ENCODE measurements at places on chromosomes 3 and 15.

DNA sequence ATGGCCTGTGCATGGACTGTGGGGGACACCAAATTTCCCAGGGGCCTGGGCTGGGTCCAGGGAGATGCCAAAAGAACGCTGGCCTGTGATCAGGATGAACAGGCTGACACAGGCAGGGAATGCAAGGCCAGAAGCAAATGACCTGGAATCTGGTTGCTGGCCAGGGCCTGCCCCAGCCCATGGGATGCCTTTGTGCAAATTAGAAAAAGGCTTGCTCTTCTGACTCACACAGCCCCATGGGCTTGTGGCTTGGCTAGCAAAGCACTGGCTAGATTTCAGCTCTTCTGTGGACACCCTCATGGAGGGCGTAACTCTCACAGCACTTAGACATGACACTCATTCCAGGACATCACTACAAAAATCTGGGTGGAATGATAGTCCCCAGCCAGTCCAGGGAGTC is 356.0 kb downstream of the SHQ1 start:
- DNase-seq = peak; percentile 93

GRCh38 chr3:175255698-175256097 is 396.6 kb downstream of the NAALADL2 start:
- DNase-seq = no peak

GRCh38 chr3:8911781-8912180 is 51.5 kb downstream of the RAD18 start:
- no peak for DNase-seq

- DNase-seq = peak; percentile 75
These were observed 6.6 kb downstream of the GPX1 start for GRCh38 chr3:49351521-49352011.

DNA sequence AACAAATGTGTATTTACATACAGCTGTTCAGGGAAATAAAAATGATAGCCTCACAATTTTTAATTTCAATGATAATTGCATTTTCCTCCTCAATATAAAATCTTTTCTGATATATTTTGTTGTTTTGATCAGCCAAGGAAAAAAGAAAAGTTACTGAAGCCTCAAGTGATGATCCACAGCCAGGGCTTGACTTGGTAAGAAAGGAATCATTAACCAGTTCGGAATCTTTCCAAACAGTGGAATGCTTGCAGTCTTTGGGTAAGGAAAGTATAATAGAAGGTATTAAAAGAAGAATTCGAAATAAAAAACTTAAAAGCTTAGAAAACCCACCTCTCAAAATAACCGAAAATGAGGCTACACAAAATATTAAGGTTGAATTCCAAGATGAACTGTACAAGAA is 1.0 kb downstream of the TOPAZ1 start:
- no peak for DNase-seq

- DNase-seq = peak; percentile 6
These were observed at the start of gene FAH for GRCh38 chr15:80152896-80153876. FAH (plus strand) TSS chr15:80152999; CDS start chr15:80153055, 56 bp downstream.

- no peak for DNase-seq
These were observed 27.9 kb downstream of the CD276 start for GRCh38 chr15:73712107-73712506.

DNA sequence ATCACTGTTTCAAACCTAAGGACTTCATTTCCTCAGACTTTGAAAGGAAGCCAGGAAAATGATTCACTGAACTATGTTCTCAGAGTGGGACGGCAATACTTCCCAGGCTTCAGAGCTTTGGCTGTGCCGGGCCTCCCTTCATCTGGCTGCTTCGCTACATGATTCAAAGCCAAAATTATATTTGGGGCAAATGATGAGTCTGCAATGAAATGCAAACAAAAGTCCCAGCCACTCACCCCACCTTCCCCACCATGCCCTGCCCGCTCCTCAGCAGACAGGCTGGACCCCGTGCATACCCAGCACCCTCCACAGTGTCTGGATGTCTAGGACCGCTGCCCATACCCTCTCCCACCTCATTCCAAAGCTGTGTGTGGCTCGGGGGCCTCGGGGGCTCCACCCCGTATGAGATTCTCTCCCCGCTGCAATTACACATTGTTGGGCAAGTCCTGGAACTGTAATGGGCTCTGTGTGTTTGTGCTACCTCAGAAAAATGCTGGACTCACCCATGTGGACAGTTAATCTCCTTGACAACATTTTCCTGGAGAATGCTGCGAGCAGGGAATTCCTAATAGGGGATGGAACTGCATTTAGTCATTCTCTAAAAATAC is 32.2 kb downstream of the ATP10A start:
- DNase-seq = peak; percentile 95

- no peak for DNase-seq
These were observed 8.3 kb downstream of the EOGT start for GRCh38 chr3:69005071-69005790.

- DNase-seq = no peak
These were observed 40.6 kb upstream of the BCL2A1 start for GRCh38 chr15:80011596-80011995.

- DNase-seq = no peak
These were observed 17.1 kb downstream of the SLC9A9 start for GRCh38 chr3:143831208-143831607.

GRCh38 chr3:69354948-69355347 is 30.9 kb downstream of the FRMD4B start:
- DNase-seq = no peak

GRCh38 chr15:33022629-33023028 is 171.9 kb downstream of the FMN1 start:
- no peak for DNase-seq

DNA sequence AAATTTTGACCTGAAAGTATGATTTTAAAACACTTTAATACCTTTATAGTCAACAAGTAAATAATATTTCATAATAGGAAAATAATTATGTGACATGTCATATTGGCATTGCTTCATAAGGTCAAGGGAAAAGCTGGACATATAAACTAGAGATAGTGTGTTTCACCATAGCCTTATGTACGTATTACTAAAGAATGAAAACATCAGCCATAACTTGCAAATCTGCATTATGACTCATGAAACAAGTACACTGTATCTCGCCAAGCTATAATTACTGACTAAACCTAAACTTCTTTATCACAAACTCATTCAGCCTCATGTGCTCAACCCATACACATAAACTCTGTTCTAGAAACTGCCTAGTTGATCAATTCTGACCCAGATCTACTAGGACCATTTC is 950.1 kb downstream of the FHIT start:
- DNase-seq = no peak

DNA sequence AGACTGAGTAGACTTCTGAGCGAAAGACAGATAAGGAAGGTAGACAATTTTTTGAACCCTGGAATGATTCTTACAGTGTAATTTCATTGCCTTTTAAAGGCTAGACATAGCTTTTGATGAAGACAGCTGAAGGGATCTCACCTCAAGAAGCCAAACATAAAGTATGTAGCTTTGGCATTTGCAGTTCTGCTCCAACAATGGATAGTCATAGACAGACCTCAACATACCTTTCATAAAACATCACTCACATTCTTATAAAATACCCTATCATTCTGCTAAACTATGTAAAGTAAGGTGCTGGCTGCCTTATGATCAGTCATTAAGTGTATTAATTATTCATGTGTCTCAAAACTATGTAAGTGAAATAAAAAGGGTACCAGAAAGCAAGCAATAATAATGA is 70.0 kb downstream of the UBE3A start:
- DNase-seq = no peak

DNA sequence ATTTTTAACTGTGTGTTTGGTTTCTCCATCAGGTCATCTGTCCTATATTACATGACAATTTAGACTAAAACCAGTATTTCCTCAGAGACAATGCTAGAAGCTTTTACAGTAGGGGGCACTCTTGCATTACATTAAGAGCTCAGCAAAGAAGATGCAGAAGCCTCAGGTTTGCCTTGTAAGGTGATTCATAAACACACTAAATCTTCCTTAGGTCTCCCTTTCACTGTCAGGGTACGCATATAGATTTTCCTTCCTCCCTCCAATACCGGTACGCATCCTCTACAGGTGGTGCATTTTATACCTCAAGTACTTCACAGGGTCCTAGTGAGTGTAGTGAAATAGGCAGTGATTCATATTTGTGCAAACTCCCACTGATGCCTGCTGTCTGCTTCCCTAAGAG is 46.5 kb downstream of the CD86 start:
- no peak for DNase-seq

DNA sequence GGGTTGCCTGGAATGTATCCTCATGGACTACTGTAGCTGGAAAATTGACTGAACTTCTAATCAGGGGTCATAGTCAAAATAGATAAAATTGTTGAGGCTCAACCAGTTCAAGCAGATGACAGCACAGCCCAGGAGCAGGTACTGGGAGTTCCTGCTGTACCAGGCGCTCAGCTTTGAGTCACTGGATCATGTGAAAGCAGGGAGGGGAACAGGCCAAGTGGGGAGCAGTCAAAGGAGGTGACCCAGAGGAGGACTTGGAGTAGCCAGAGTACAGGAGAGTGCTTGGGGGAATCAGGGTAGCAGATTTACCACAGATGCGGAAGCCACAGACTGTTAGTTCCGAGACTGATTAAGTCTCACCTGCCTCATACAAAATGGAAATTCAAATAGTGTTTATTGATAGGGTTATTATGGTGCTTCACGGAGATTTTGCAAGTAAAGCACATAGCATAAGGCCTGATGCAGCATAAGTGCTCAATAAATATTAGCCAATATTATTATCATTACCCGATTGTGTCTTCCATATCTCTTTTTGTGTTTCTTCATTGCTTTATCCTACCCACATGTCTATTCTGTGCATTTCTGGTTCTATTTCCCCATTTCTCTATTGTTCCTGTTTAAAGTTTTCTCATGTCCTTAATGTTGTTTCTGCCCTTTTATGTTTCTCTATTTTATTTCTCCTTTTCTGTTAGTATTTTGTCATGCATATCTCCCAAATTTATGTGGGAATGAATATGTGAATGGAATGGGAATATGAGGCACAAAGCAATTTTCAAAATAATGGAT is 369.2 kb upstream of the MCTP2 start:
- no peak for DNase-seq

- no peak for DNase-seq
These were observed 48.8 kb downstream of the GLB1 start for GRCh38 chr3:33047842-33048834.

- DNase-seq = no peak
These were observed 1.5 kb downstream of the CRBN start for GRCh38 chr3:3177861-3178497.

GRCh38 chr15:68272721-68273271 is 4.7 kb upstream of the FEM1B start:
- peak; percentile 59 for DNase-seq

DNA sequence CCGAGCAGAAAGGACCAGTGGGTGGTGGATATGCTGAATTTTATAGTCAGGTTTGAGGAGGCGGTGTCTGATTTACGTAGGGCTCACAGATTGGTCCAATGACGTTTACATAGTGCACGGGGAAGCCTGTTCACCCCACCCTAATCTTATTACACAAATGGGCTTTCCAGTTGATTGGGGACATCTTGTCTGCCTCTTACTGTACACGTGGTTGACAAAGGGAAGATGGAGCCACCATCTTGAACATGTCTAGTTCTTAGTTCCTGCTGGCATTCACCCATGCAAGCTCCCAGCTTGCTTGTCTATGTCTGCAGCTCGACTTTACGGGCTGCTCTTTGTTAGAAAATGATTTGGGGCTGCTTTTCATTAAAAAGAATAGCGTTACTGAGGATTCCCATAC is 332.0 kb upstream of the SLCO3A1 start:
- no peak for DNase-seq
